ENCODE measurements at places on chromosomes 4 and X.

- DNase-seq = no peak
Measured at GRCh38 chr4:95362906-95363558, 185.7 kb downstream of the UNC5C start.

- no peak for DNase-seq
Measured at GRCh38 chr4:173024203-173024602, 144.4 kb upstream of the GALNT7 start.

- peak; percentile 53 for DNase-seq
Measured at GRCh38 chr4:24472514-24473308, 111.6 kb downstream of the DHX15 start.

- no peak for DNase-seq
Measured at GRCh38 chr4:151250706-151251105, 26.3 kb upstream of the PRSS48 start.

DNA sequence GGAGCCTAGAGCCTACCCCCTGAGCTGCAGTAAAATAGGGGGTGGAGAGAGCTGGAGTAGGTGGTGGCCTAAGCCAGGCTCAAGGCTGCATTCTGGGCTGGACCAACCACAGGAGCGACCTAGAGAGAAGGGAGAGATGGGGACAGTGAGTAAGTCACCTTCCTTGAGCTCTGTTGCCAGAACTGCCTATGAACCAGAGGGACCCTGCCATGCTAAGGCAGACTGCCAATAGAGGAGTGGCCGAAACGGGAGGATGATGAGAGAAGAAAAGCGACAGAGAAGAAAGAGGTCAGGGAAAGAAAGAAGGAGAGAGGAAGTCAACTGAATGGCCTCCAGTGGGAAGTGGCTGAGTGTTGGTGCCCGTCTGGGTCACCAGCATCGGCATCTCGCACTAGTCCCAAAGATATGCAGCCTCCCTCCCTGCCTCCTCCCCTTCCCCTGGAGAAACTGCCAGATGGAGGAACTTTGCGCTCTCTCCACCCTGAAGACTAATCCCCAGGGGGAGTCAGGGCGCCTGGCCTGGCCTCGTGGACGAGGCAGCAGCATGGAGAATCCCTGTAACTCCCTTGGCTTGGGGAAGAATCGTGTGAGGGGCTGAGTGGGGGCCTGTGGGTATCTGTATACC, 28.8 kb downstream of the ELF4 start:
- DNase-seq = no peak

GRCh38 chrX:51215266-51215665, 117.4 kb upstream of the NUDT10 start:
- no peak for DNase-seq

DNA sequence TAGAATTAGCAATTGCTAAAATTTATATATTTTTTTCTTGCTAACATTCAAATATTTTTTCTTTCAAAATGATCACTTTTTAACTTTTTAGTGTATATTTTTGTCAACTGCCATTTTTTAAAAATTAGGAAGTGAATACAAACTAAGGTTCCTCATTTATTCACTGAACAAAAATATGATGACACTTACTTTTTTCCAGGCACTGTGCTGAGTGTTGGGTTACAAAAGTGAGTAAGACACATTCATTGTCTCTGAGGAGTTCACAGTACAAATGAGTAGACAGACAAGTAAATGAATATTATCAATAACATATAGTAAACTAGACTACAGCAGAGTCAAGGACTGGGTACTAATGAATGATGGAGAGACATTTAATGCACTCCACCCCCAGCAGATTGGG, 543.5 kb downstream of the PDHA2 start:
- no peak for DNase-seq

GRCh38 chrX:39688576-39689375, 409.0 kb downstream of the BCOR start:
- no peak for DNase-seq

DNA sequence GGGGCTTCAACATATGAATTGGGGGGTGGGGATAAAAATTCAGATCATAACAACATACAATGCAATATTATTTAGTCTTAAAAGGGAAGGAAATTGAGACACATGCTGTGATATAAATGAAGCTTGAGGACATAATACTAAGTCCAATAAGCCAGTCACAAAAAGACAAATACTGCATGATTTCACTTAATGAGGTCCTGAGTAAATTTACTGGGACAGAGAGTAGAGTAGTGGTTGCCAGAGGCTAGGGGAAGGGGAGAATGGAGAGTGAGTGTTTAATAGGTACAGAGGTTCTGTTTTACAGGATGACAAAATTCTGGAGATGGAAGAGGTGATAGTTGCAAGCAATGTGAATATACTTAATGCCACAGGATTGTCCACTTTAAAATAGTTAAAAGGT, 89.2 kb upstream of the RAPGEF2 start:
- DNase-seq = no peak

GRCh38 chr4:23631255-23631950, 258.4 kb downstream of the PPARGC1A start:
- no peak for DNase-seq

GRCh38 chrX:56462389-56462788, 101.0 kb upstream of the UBQLN2 start:
- no peak for DNase-seq

DNA sequence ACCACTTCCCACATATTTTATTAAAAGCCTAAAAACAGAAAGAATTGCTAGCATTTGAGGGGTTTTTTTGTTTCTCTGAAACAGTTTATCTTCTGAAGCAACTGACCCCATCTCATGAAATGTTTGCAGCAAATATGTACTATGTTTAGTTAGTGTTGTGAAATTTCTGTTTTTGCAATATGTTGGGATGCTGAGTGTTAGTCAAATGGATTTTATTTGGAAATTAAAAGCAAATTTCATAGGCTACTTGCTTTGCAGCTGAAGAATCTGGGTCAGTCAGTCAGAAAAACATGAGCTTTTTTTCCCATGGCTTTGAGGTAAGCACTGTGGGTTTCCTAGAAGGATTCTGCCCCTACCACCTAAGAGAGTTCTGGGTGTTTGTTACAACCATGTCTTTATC, 184.9 kb upstream of the DKK2 start:
- DNase-seq = no peak

- no peak for DNase-seq
Measured at GRCh38 chr4:116469582-116469981, 615.8 kb downstream of the TRAM1L1 start.

GRCh38 chr4:109432696-109433095, 919 bp upstream of the SEC24B start:
- DNase-seq = peak; percentile 48

DNA sequence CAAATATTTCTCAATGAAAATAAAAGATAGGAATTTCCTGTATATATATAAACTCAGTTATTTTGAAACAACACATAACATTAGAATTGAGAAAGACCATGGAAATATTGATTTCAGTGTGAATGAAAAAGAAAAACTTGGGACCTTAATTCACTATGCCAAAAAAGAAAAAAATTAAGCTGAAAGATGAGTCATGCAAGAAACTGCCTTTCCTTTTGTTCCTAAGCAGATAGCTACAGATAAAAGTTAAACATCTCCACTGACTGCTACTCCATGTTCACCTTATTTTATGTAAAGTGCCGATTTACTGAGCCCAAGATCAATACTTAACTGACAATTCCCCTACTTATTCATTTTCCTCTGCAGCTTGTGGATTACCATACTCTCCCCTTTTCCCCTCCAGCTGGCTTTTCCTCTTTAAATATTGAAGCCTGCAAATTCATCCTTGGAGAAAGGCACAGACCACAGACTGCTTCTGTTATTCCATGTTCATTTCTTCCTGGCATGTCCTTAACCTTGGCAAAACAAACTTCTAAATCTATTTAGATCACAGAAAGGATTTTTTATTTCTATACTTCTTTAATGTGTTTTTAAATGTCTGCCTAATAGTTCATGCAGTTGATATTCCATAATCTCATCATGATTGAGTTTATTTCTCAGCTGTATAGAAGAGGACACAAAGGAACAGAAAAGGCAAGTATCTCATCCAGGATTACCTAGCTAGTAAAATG, 40.5 kb upstream of the YTHDC1 start:
- no peak for DNase-seq

Data from fibroblast of skin of left biceps (primary cell).